ENCODE measurements at places on chromosomes 1 and 21. TPM values are rescaled to one million over a fixed set of nuclear protein-coding genes. Genes with fewer than 3 reads are reported as not detected.

GRCh38 chr1:63041660-63042059 lies 257.7 kb downstream of the ATG4C start:
- no peak for DNase-seq

The RGS13 gene
- not detected for total RNA-seq

- peak; percentile 90 for DNase-seq
Measured at GRCh38 chr1:109089242-109090015, 1.1 kb upstream of the TMEM167B start.

GRCh38 chr1:85943526-85943925 lies 213.0 kb downstream of the COL24A1 start:
- no peak for DNase-seq

The ARMH1 gene
- 3.2 TPM for total RNA-seq

GRCh38 chr1:39901464-39901713 lies 328 bp downstream of the MYCL start:
- no peak for DNase-seq

GRCh38 chr1:147773215-147773715 lies 12.9 kb upstream of the GJA5 start:
- DNase-seq = no peak

The FAM76A gene
- 30.6 TPM for total RNA-seq

DNA sequence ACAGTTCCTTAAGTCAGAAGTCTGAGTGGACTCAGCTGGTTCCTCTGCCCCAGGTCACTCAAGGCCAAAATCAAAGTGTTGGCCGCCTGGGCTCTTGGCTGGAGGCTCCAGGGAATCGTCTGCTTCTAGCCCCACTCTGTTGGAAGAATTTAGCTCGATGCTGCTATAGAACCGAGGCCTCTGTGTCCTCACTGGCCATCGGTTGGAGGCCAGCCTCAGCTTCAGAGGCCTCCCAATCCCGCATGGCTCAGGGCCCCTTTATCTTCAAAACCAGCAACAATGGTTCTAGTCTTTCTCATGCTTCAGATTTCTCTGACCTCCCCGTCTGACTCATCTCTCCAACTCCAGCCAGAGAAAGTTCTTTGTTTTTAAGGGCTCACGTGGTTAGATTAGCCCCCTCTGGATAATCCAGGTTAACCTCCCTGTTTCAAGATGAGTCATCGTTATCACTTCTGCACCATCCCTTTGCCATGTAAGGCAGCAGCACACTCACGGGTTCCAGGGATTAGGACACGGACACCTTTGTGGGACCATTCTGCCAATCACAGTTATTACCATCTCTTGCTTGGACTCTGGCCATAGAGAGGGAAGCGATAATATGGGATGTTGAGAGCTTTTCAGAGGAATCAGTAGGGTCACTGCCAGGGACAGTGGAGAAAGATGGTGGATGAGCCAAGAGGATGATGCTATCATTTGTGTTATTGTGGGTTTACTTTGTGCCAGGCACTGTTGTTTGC lies 13.6 kb downstream of the FHAD1 start:
- DNase-seq = no peak

- DNase-seq = no peak
Measured at GRCh38 chr1:226793620-226794276, 54.7 kb upstream of the ITPKB start.

All from osteoblast (primary cell).